Fibroblast of skin of back (primary cell): ENCODE measurements at places on chromosomes 7 and 10.
A peak's percentile ranks its signal among the peaks of the same experiment; 100 is the strongest.

DNA sequence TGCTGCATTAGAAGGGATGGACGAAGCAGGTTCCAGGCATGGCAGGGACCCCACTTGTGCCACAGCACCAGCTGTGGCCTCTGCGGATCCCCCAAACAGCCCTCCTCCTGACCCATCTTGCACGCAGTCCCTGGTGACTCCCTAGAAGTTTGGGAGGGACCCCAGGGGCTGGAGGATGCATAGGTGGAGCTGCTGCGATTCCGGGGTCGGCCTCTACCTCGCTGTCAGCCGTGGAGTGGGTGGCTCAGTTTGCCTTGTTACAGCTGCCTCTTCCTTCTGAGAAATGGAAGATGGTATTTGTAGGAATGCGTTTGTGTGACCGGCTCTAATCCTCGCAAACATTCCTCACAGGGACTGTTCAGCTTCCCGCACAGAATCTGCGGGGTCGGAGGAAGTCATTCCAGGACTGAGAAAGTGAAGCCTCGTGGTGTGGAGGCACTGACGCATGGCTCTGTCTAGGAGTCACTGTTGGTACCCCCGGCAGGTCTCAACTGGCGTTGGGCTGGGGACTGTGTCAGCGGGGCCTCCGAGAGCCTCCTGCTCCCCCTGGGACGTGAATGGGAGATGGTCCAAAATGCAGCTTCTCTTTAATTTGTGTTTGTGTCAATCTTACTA lies 17.5 kb downstream of the PWWP2B start:
- peak; percentile 55 for DNase-seq

GRCh38 chr7:85074-85882 lies 107.1 kb upstream of the FAM20C start:
- DNase-seq, result no peak

DNA sequence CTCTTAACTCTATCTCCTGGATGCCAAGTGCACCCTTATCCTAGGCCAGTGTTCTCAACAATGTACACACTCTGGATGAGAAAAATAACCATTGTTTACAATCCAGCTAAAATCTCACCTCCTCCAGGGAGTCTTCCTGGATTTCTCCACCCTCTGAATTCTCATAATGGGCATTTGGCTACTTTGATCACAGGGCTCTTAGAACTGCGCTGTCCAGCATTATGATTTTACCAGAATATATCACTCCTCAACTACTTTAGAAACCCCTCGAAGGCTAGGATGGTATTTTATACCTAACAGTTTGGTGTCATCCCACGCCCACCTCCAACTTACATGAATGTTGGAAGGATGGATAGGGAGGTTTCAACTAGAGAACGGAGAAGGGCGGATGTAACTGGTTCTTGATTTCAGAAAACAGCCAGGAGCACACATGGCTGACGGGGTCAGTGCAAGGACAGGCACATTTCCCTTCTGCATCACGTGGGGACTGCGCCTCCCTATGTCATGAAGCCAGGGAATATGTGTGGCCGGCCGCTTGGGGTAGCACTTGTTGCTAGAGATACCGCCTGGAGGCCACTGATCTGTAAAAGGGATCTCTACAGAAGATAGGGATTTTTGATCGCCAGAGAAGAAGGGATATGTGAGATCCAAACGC lies 1.2 kb upstream of the ATP6V0E2 start:
- DNase-seq, result peak; percentile 79

DNA sequence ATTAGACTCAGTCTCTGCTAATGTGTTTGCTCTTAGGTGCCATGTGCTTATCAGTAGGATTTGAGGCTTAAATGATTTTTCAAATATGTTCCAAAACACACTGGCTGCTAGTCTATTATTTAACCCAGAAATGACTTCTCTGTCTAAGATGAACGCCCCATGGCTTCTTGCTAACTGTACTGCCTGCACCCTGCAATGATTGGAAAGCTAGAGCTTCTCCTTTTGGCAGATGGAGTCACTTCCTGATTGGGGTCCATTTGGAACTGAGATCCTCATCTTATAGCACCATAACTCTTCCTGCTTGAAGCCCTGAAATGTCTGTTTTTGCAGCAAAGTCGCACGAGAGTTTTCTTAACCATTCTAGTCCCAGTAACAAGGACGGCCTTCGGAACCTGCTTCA lies 186.5 kb upstream of the ADO start:
- no peak for DNase-seq

DNA sequence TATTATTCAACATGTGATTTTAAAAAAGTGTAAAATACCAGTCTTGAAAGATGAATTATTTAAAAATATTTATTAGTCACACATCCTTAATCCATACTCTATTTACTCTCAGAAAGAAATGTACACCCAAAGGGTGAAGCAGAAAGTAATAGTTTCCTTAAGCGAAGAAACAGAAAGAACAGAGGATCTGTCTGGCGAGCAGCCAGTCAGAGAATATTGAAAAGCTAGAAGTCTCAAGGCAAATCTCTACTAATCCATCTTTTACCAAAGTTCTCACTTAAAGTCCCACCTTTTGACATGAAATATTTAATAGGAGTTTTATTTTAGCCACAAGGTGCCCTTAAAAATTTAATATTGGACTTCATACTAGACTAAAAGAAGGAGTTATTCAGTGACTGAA lies 46.7 kb downstream of the MKX start:
- DNase-seq, result no peak

GRCh38 chr7:97845622-97846203 lies 26.5 kb downstream of the ASNS start:
- DNase-seq, result peak; percentile 21

DNA sequence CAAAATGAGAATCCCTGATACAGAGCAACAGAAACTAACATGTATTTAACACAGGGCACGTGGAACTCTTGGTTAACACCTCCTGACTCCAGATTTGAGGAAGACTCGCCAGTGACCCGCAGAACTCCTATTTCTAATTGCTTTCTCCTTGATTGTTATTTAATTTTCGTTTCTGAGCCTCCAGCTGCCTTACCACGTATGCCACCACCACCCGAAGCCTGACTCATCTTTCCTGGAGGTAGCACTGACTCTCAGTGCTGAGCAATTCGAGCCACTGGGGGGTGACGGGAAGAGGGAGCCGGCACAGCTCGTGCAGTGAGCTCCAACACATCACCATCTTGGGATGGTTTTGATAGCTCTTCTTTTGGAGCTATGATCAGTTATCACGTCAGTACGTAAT lies 273.9 kb upstream of the MGMT start:
- DNase-seq, result peak; percentile 23

DNA sequence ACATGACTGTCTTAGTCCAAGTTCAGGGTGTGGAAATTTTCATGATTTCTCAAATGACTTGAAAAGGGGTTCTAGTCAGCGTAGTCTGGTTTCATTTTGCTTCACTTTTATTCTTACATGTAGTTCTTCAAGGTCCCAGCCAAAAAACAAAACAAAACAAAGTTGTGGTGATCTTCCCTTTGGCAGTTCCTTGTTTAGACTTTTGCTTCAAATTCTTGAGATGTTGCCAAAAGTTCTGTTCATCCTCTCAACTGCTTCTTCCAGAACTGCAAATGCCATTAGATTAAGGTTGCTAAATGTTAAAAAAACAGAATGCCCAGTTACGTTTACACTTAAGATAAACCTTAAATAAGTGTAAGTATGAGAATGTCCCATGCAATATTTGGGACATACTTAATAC lies 370.8 kb upstream of the LRRTM3 start:
- DNase-seq, result peak; percentile 49

GRCh38 chr10:3036155-3037021 lies 31.0 kb upstream of the PFKP start:
- no peak for DNase-seq

DNA sequence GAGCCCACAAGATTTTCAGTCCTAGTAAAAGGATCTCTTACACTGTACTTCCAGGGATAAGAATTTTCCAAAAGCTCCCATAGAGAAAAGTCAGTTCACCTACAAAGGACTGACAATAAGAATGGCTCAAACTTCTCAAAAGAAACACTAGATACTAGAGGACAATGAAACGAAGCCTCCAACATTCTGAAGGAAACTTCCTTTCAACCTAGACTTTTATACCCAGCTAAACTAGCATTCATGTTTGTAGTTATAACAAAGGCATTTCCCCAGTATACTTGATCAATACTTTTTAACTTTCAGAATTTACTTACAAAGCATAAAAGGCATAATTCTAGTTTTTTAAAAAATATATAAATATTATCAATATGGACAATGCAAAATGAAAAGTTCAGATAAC lies 41.0 kb upstream of the DNAAF5 start:
- no peak for DNase-seq

DNA sequence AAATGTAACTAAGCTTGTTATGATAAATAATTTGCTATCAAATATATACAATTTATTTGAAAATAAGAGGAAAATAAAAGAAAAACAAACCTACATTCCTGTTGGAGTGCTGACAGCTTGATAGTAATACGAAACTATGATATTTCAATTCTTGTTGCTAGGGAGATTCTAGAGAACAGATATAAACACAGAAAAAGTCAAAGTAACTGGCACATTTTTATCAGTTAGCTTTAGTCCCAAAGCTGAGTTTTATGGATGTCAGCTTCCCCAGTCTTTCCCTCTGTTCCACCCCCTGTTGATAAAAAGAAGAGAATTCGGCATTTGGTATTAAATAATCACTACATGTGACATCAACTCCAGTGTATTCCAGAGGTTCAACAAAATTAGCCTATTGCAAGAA lies 1134.0 kb downstream of the XPNPEP1 start:
- no peak for DNase-seq

GRCh38 chr7:158043551-158044481 lies 543.8 kb downstream of the PTPRN2 start:
- DNase-seq, result no peak

GRCh38 chr10:84608126-84608525 lies 279.7 kb downstream of the CCSER2 start:
- no peak for DNase-seq

DNA sequence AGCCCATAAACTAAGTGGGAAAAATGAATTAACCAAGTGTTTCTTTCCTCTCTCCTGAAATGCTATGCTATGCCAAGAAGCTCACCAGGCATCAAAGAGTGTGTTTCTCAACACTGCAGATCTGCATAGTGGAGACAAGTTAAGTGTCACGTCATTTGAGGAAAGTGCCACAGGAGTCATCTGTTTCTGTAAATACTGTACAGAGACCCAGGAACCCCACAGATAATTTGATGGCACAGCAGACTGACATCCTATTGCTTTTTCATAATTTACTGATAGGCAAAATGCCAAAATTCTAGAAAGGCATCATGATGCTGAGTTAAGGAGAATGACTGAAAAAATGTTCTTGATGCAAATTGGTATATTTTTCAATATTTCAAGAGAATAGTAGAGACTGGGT lies 124.3 kb downstream of the NRCAM start:
- DNase-seq, result no peak

DNA sequence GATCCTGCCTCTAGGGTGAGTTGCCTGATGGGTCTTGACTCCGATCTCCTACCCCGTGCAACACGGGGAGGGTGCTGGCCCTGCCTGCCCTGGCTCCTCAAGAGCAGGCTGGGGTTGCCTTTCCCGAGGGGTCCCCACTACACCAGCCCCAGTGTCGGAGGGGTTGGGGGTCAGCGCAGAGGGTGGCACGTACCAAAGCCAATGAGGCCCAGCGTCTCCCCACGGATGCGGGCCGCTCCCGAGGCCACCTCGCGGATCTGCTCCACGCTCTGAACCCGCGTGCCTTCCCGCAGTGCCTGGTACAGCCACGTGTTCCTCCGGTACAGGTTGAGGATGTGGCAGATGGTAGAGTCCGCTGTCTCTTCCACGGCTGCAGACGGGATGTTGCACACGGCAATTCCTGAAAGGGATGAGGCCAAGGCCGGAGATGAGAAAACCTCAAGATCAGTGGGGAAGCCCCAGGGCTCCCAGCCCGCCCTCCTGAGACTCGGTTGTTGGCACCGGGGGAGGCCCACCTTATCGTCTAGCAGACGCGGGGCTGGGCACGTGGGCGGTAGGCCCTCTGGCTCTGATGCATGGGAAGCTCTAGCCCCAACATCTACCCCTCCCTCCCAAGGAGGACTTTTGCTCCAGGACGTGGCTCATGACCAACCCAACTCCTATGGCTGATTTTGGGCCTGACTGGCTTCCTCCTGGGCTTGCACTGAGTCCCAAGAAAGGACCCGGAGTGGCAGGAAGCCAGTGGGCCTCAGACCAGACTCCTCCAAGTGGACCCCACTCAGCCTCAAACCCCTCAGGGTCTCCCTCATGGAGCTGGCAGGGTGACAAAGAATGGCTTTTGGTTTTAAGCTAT lies 56.1 kb downstream of the ZRANB1 start:
- no peak for DNase-seq

DNA sequence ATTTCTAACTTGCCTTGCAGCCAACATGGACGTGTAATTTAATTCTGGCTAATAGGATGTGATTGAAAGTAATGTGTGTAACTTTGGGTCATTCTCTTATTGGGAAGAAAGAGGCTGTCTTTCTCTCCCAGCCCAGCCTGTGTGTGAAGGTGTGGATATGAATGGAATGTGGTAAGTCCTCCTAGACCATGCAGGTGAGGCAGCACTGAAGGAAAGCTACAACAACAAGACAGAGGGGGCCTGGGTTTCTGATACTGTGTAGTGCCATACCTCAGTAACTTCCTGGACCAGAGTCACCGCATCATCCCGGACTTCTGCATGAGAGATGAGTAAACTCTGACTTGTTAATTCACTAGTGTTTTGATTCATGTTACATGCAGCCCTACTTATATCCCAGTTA lies 237.0 kb downstream of the EXOC4 start:
- no peak for DNase-seq

DNA sequence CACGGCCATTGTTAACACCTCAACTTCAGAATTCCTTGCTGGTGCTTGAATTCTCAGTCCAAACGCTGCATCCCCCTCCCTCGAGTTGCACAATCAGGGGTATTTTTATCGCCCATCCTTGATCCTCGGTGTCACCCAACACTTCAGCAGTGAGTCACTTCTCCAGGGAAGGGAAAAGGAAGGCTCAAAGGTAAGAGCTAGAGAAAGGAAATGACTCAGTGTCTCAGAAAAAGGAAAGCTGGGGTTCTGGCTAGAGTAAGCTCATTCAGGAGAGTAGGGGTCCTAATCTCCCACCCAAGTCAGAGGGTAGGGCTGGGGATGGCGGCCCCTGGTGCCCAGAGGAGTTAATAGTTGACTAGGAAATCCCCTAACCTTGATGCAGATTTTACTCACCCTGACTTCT lies 39.8 kb upstream of the TRIM8 start:
- peak; percentile 83 for DNase-seq

DNA sequence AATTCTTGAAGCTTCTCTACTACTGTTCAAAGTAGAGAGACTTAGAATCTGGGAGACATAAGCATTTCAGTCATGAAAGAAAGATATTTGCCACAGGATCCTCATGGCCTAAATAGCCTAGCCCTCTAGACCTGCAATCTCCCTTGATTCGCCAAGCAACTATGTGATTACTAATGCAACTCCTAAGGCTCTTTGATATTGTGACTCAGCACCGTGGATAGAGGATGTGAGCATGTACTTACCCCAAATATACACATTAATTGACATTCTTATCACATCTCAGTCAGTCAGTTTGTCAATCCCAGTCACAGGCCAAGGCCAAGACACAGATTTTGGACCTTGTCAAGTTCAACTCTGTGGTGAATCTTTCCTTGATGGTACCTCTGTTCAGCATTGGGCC lies 42.6 kb downstream of the GPR37 start:
- peak; percentile 71 for DNase-seq
